ENCODE measurements at places on chromosomes 5 and 9.

GRCh38 chr9:126028746-126029145 lies 281.6 kb downstream of the PBX3 start:
- no peak for DNase-seq

DNA sequence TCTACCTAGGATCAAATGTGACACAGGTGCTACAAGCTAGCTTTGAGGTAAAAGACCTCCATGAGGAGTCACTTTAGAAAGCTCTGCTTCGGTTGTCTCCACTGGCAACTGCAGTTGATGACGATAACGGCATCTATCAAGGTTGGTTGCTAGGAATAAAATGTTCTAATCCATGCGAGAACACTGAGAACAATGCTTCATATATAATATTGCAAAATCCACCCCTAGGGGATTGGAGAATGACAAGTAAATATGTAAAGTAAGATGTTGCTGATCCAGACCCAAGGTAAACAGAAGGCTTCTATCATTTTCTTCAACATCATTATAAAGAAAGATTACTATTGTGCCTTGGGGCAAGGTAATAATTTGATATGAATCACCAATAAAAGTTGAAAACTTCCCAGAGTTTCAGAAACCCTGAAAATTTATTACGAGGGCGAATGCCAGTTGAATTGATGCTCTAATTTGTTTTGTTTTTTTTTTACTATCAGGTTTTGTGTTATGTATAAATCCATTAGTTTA lies 1003.4 kb downstream of the CDH18 start:
- DNase-seq: no peak

GRCh38 chr5:129652349-129653056 lies 95.4 kb upstream of the MINAR2 start:
- no peak for DNase-seq

- DNase-seq: no peak
Measured at GRCh38 chr5:61285531-61285930, 46.5 kb upstream of the ZSWIM6 start.

DNA sequence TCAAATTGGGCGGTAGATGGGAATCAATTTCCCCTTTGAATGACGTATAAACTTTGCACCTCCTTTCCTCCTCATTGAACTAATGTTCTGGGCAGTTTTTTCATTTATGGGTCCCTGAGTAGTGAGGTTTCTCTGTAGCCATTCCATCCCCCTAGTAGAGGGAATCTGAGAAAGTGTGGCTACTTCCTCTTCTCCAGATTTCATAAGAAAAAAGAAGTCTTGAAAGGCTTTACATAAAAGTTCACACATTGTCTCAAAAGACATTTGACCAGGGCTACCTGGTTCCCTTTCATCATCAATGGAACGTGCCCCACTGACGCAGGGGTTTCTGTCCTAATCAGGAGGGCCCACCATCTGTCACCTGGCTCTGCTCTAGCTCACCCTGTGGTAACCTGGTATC lies 57.3 kb downstream of the CTSL start:
- no peak for DNase-seq

- DNase-seq: no peak
Measured at GRCh38 chr5:68318955-68319705, 103.6 kb downstream of the PIK3R1 start.

DNA sequence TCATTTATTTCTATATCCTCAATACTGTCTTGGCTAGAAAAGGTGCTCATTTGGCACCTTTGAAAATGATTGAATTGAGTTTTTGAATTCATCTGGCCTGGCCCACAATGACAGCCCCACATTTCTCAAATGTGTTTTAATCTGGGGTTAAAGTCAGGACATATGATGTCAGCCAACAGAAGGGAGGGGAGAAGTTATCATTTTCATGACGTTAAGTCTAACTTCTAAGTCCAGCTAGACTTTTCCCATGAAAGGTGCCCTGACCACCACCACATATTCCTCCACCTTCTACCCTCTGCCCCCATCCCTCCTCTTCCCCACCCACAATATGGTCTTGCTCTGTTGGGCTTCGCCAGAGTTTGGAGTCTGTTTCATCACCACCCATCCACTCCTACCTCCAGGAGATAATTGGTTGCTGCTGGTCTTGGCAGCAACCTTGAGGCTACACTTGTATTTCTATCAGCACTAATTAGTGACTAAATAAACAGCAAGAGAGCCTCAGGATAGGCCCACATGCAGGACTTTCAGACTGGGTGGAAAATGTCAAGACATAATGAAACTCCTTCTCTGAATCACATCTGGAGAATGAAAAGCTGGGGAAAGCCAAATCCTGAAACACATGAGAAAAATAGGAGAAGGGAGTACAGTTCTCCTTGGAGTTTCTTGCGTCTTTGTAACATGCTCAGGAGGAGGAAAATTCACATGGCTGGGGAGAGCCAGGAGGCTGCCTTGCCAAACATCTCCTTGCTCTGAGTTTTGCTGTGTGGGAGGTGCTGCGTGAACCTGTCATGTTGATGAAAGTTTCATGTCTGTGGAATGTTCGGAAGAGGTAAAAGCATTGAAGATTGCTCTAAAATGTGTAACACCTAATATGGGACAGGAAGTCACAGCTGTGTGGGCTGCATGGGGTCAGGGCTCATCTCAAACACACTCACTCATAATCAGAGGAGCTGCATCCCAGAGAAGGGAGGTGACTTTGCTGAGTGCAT lies 544.7 kb upstream of the KLF4 start:
- no peak for DNase-seq

DNA sequence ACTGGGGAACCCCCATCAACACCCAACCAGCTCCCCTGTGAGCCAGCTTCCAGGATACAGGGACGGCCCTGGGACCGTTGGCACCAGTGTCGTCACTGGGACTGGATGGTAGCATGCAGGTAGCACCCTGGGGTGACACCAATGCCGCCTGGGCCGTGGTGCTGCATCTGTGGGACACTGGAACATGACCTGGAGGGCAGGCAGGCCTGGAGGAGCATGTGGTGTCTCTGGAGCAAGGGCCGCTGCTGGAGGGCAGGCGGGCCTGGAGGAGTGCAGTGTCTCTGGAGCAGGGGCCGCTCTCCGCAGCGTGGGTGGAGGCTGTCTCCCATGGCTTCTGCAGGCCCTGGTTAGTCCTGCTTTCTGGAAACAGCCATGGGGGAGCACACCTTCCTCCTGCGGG lies 13.1 kb downstream of the LPCAT1 start:
- DNase-seq: no peak

DNA sequence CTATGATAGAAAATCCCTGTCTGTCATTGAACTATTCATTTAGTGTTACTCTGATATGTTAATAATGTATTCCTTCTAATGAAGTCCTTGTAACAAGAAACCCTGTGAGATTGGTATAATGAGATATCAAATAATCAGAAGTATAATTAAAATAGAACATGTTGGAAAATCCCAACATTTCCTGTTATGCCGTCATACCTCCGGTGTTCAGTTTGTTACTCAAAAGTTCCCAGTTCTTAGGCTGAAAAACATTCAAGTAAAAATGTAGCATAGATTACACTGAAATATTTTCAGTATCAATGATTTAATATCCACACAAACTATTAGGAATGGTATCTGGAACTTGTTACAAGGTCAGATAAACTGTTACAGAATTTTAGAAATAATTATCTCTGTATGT lies 227.5 kb downstream of the GNA14 start:
- no peak for DNase-seq

DNA sequence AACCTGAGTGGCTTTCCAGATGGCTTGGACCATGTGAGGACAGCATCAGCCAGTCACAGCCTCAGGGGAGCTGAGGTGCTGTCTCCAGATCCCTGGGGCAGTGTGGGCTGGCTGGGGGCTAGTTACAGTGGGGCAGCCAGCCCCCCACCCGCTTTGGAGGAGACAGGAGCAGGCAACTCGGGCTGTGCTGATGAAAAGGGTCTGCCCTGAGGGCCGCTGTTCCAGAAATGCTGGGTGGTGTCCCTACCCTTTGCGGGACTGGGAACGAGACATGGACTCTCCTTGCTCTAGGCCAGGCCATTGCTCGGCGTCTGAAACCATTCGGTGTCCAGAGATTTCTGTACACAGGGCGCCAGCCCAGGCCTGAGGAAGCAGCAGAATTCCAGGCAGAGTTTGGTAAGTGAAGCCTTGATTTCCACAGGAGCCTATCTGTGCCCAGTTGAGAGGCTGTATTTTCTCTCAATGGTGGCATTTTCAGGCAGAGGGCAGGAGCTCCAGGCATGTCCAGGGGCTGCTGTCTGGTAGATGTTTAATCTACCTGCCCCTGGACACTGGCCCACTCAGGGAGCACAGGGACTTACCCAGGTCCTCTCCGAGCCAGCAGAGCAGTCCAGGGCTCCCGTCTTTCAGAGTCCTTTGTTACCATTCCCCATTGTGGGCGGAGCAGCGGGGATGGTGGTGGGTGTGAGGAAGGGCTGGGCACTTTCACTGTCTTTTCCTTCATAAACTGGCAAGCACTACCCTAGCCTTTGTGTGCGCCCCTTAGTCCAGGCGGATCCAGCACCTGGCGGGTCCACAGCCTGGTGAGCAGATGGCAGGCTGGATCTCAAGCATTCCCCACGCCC lies 7.2 kb downstream of the GRHPR start:
- DNase-seq: no peak

DNA sequence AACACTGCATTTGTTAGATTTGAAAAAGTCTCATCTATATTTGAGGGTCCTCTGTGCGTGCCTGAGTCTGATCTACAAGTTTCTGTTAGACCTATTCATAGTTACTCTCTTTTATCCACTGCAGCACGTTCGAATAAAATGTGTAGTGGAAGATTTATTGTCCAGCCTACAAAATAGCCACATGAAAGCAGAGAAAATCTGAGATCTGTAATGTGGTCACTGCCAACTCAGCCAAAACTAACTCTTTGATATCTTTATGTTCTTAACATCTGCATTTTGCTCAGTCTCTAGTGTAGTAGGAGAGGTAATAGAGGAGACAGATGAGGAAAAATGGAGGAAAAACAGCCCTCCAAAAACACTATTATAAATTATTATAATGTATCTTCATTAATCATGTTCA lies 354.0 kb downstream of the NPR3 start:
- DNase-seq: no peak

- no peak for DNase-seq
Measured at GRCh38 chr9:133103987-133104505, 17.0 kb downstream of the RALGDS start.

DNA sequence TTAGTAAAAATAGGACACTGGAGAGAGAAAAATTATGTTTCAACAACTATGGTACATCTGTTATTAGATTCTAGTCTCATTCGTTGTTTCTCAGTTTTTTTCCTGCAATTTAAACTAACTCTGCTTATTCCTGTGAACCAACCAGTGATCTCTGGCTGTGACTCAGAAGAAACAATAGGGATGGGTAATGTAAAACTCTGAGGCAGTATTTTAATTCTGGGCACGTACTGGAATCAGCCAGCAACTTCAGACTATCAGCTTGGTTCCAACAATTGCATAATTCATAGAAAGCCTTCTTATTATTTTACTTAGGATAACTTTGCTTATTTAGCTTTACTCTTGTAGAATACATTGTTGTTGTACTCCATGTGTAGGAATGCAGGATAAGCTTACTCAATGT lies 28.8 kb downstream of the MLLT3 start:
- no peak for DNase-seq

DNA sequence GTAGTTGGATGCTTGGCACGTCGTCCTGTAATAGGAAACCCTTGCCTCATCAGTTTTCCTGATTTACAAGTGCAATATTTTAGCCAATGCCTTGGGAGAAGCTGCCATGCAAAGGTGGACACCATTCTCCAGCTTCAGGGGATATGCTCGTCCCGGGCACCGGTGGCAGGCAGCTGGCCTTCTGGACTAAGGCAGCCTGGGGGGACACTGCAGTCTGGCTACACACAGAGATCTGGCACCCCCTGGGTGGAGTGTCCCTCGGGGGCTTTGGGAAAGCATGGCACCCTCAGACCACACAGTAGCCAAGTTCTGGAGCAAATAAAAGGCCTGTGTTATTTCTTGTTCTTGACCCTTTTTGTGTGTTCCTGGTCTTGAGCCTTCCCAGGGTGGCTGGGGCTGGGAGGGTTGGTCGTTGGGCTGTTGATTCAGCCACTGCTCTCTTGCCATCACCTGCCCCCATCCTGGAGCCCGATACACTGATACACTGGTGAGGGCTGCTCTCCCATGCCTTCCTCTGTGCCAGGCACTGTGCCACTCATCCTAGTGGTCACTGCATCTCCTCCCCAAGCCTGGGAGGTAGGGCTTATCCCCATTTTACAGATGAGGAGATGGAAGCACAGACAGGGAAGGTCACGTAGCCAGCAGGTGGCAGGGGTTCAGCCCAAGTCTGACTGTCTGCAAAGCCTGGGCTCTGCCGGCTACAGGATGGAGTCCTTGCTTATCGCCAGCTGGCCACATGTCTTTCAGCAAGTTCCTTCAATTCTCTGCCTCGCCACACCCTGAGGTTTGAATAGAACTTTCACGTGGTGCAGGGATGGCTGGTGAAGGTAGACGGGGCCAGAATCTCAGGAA lies 134.1 kb downstream of the RGS3 start:
- DNase-seq: no peak

DNA sequence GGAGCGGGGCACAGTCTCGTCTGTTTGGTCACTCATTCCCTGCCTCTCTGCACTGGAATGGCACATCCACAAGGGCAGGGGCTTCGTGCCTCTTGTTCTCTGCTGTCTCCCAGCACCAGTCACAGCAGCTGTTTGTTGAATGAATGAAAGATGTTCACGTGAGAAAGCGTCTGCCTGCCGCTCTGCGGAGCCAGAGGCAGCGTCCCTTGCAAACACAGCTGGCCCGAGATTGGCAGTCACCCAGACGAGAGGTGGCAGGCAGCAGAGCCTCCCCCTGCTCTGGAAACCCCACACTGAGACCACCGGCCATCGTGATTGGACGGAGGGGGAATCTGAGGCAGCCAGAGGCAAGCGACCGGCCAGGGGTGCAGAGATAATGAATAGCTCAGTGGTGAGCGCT lies 6.0 kb upstream of the FAM163B start:
- no peak for DNase-seq

GRCh38 chr9:94666364-94667099 lies 27.2 kb upstream of the FBP1 start:
- no peak for DNase-seq

DNA sequence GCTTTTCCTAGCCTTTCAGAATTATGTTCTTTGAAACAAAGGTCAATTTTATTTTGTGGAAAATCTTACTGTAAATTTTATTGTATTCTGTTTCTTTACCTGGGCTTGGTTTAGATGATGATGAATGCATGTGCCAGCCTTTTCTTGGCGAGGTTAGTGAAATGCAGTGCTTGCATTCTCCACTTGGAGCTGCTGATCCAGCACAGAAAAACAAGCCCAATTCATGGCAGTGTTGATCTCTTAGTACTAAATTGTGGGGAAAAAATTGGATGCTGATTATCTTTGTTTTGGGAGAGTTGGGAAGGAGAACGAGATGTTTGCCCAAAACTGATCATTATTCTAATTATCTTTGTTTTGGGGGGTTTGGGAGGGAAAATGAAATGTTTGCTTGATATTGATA lies 3.7 kb downstream of the HABP4 start:
- DNase-seq: no peak
